Small intestine (tissue), 16 donors: ENCODE measurements at places on chromosomes 2 and 18.

GRCh38 chr18:72895548-72895947, 27.8 kb upstream of the NETO1 start:
- no peak for DNase-seq

- DNase-seq, result peak; percentile 5
Measured at GRCh38 chr2:20288642-20289340, 61.9 kb downstream of the PUM2 start.

DNA sequence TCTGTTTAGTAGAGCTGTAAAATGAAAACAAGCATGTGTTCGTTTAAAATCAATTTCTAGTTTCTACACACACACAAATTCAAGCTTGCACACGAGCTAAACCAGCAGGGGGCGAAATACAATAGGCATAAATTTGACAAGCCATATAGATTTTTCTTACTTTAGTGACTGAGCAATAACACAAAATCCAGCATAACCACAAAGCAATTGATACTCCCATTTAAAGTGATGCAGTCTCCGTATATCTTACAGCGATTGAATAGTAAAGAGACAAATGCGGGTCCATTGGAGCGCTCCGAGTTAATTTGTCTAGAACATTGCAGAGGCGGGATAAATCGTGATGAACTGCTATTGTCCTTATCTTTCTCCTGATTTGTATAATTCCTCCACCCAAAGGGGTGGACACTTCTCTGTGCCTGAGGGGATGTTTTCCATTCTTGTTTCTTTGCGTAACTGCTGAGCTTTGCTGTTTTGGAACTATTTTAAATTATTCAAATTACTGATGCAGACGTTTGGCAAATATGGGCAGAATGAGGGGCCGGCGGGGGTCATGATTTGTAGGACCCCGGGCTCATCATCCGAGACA, 1.2 kb upstream of the AFTPH start:
- peak; percentile 87 for DNase-seq

DNA sequence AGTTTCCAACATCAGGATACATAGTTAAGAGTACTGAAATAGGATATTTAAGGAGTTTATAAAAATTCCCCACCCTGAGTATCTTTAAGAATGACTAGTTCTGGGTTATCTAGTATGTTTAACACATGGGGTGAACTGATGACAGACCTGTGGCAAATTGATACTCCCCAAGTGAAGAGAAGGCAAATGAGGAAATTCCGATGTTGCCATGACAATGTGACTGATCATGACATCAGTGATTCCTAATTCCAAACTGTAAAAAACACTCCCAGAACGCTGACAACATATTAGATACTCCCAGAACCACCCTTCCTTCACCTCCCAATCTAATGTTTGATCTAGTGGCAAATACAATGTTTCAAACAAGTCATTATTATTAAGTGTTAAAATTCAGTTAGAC, 77.6 kb downstream of the RBMS1 start:
- no peak for DNase-seq

GRCh38 chr2:88067189-88067588, 436 bp upstream of the SMYD1 start:
- DNase-seq, result no peak

DNA sequence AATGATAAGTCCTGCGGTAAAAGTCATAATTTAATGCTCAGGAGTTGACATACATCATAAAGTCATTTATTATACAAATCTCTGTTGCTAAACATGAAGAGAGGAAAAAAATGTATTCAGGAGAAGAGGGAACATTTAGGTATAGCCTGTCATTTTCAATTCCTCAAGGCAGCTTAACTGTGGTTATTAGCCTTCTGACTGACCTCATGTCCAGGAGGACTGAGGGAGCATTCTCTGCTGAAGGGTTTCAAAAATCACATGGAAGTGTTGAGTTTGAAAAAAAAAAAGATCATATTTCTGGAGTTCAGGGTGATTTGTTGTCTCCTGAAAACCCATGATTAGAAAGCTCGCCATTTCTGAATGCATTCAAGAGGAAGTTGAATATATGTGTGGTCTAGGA, 1371.1 kb upstream of the LRRTM1 start:
- DNase-seq, result no peak

GRCh38 chr18:36333414-36333813, 35.9 kb downstream of the FHOD3 start:
- DNase-seq, result no peak

- no peak for DNase-seq
Measured at GRCh38 chr18:29248805-29249204, 1071.9 kb upstream of the CDH2 start.

- DNase-seq, result no peak
Measured at GRCh38 chr18:22753130-22753831, 179.8 kb upstream of the RBBP8 start.

DNA sequence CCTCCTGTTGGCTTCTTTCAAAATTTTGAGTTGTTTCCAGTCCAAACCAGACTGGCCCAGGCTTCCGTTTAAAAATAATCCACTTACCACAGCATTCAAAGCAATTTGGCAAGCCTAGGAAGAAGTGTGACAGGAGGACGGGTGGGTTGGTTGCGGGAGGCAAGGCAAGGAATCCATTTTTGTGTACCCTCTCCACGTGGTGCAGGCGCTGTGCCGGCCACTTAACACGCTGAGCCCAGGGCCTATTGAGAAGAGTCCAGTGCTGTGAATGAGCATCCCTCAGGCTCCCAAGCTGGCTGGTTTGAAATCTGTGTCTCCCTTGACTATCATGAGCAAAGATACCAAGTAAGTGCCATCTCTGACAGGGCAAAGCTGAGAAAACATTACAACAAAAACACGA, 160.9 kb downstream of the NCKAP5 start:
- no peak for DNase-seq

DNA sequence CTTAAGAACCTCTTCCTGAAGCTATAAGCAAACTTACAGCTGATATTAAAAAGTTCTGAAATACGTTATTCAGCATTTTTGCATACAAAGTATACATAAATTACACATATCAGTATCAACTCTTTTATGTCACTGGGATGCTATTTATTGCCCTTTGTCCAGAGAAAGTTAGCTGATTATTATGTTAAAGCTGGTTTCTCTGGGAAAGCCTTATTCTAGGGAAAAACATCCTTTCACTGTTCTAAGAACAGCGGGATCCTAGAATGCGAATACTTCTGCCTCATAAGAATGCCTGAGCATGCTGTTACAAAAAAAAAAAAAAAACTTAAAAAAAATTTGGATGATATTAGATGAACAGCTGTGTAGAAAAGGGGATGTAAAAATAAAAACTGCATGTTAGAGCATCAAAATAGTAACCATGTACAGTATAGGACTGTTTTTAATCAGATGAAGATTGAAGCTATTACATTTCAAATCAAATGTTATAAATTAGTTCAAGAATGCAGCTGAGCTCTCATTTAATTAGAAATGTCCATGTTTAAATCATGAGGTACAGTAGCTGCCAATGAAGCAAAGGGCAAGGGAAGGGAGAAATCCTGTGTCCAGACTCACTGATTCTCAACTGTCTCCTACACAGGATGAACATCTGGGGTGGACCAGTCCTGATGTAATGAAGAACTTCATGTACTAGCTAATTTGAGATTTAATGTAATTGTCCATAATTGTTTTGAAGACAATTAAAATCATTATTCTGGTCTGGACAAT, 8.2 kb downstream of the FTCDNL1 start:
- DNase-seq, result no peak

DNA sequence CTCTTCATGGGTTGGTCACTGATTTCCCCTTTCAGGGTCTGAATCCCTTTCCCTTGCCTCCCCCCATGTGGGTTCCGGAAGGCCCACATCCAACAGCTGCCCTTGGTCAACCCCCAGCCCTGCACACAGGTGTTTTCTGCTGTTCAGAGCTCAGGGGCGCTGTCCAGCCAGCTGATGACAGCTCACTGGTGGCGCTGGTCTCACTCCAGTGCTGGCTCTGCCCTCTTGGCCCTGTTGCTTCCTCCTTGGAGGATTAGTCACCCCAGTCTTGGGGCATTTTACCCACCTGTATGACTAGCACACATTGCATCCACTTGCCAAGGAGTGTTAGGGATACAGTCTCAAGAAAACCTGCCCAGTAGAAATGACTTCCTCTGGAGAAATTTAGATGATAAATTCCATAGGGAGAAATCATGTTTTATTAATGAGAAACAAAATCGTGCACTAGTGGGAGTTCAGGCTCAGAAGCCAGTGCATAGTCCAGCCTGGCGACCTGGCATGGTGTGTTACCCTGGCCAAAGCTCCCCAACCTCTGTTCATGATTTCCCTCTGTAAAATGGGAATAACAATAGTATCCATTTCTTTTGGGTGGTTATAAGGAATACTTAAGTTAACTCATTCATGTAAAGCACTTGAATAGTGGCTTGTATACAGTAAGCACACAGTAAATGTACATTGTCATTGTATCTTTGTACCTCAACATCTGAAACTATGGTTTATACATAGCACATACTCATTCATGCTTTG, 21.6 kb downstream of the CRIM1 start:
- DNase-seq, result peak; percentile 81

- DNase-seq, result no peak
Measured at GRCh38 chr2:45944074-45944473, 292.6 kb downstream of the PRKCE start.

- peak; percentile 61 for DNase-seq
Measured at GRCh38 chr2:20326163-20326780, 24.4 kb downstream of the PUM2 start.

DNA sequence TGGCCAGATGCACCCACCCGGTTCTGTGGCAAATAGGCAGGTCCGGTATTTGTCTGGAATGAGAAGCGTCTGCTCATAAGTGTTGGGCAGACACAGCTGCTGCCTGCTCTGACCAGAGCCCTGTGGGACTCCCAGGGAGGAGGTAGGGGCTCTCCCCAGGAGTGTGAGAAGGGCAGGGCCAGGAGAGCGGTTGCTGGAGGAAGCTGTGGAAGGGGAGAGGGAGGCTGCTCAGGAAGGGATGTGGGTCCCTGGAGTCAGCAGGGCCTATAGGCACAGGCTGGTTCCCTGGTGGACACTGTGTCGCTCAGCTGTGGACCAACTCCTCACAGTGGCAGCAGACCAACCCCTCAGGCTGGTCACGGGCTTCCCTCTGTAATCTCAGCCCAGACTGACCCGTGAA, 109.2 kb downstream of the DYSF start:
- DNase-seq, result no peak

GRCh38 chr18:48947560-48947959, 3.2 kb downstream of the SMAD7 start:
- no peak for DNase-seq

- DNase-seq, result no peak
Measured at GRCh38 chr2:25030702-25031101, 11.2 kb upstream of the EFR3B start.

GRCh38 chr2:224098481-224099230, 59.6 kb upstream of the SERPINE2 start:
- DNase-seq, result no peak

DNA sequence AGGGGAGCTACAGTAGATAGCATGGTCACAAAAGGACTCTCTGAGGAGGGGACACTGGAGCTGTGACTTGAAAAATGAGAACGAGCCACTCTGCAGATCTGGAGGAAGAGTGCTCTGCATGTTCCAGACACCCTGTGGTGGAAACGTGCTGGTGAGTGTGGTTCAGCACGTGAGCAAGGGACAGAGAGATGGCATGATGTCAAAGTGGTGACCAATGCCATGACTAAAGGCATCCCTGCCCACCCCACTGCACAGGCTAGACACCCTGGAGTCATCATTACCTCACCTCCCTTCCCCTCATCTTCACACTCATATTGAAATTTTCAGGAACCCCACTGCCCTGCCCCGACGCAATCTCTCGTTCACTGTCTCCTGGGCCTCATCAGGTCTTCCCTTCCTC, 56.5 kb downstream of the SLC4A5 start:
- no peak for DNase-seq
